ENCODE measurements at places on chromosomes 11 and 22.

DNA sequence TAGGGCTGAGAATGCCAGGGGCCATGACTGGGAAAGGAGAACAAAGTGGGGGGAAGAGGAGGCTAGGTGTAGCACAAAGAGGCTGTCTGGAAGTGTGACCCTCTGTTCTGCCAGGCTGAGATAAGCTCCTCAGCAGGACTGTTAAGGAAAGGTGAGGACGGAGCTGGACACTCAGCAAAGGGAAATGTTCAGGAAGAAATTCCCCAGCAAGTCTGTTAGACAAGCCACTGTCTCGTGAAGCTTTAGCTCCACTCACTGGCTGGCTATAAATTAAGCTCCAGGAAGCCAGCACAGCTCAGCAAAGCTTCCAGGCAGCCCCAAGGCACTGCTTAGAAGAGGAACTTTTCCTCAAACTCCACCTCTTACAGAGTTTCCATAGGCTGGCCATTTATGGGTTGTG is 181.2 kb upstream of the API5 start:
- no peak for DNase-seq

DNA sequence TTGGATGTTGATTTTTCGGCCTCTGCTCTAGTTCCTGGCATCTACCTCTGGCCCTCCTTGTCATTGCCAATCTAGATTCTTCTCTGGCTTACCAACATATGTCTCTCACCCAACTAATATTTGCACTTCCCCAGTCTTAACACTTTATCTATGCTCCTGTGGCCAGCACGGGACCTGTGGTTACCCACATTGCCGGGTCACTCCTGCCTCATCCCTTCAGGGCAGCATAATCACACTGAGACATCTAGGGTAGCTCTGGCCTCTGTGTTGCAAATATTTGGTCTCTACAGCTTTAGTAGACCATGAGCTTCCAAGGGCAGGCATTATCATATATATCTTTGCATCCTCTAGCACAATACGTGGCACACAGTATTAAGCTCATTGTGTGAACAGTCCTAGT is 182.0 kb upstream of the ARHGAP20 start:
- DNase-seq, result no peak

DNA sequence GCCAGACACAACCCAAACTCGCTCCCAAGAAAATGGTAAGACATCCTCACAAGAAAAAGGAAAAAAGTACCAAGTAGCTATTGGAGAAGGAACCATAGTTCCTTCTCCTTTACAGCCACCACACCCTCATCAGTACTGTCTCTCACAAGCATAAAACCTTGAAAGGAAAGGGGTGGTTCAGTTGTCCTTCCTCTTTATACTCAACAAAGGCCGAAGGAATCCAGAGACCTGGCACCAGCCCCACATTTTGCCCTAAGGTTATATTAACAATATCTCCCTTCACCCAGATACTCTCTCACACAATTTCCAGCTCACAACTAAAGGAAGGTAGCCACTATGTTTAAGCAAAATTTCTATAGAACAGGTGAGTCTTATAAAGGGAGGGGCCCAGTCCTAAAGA is 8.5 kb downstream of the FHIP1B start:
- DNase-seq, result no peak

GRCh38 chr11:117616979-117617378 is 180.0 kb downstream of the DSCAML1 start:
- no peak for DNase-seq

GRCh38 chr11:79253280-79253679 is 187.6 kb downstream of the TENM4 start:
- no peak for DNase-seq

GRCh38 chr11:14812757-14813156 is 79.3 kb downstream of the CYP2R1 start:
- DNase-seq, result no peak

DNA sequence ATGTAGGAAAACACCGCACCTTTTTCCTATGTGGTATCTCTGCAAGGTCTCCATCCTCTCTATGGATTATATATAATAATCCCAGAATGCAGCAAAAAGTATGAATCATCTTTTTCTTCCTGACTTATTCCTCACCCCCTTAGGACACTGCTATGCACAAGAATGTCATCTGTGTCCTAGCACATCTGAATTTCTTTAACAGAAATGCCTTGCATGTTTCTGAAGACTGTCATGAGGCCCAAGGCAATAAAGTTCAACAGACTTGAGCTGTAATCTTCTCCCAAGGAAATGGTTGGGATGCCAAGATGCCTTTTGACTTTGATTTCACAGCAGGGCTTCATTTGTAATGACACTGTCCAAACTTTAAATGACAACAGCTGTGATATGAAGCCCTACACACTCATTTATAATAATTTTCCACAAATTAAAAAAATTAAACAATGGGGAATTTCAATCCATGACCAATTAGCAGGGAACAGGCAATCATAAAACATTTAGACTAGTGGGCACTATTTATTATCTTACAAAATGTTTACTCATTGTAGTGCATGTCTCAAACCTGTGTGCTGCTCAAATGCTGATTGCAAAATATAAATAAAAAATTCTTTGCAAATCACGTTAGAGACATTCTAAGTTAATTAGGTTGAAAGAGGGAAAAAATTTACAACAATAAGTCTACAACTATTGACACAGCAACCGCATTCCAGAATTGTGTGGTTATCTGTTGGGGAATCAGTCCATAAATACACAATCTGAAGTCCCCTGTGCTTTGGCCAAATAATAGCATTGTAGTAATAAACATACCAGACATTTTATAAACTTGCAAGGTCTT is 242.3 kb downstream of the SWAP70 start:
- no peak for DNase-seq

DNA sequence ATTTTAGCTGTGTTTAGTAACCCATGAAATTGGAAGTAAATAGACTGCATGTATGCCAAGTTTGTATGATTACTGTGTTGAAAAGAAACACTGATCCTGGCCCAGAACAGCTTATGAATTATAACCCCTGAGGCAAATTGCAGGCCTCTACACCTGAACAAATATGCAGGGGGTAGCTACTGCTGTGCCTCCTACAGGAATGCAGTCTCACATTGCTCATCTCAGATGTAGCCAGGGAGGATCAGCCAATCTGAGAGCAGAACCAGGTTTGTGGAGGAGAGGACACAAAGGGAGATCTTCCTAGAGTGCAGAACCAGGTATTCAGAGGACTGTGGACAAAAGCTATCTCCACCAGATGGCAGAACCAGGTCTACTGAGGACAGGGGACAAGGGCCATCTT is 442.2 kb upstream of the DDI1 start:
- DNase-seq, result no peak

GRCh38 chr22:47022075-47022473 is 259.6 kb downstream of the TBC1D22A start:
- no peak for DNase-seq

DNA sequence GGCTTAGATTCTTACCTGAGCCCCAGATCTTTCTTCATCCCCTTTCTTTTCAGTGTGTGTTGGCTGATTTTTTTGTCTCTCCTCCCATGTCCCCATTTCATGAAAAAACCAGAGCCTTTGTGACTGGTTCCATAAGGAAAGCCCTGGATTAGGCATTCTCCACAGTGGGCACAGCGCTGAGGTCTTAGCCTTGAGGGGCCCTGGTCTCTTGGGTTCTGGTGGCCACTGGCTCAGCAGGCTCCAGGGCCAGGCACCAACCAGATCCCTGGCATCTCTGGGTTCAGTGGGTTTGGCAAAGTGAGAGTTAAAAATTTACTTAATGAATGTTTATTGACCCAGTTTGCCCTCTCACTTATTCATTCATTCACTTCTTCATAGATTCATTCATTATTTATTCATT is 49.5 kb upstream of the ACCSL start:
- DNase-seq, result no peak

DNA sequence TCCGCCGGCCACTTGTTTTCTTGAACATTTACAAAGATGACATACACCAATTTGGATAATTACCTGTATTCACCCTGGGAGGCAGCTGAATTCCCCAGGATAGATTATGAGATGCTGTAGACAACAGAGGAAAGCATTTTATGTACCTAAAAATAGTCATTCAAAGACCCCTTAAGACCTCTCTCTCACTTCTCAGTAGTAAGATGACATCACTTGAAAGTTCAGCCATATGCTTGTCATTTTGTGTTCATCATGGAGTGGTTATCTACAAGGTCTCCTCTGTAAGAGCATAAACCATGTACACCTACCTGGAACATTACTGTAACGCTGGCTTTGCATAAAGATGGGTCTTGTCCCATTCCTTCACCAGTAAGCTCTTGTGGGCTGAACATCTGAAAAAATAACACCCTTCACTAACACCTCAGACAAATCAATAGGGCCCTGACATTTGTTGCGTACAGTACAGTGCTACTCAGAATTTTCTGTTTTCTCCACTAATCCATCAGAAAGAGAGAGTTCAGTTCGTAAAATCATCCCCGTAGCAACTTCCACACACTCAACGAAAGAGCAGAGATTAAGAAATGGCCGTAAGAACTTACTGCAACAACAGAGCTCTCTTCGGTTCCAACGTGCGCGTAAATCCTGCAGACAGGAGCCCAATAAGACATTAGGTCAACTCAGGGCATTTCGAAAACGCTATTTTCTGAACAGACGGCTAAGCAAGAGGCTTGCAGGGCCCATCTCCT is 15.6 kb upstream of the WDR74 start:
- DNase-seq, result no peak

- DNase-seq, result peak; percentile 24
Observed at GRCh38 chr22:30305519-30305905, 16.2 kb upstream of the CASTOR1 start.

- DNase-seq, result no peak
Observed at GRCh38 chr11:2766166-2766565, 66.4 kb upstream of the KCNQ1OT1 start.

DNA sequence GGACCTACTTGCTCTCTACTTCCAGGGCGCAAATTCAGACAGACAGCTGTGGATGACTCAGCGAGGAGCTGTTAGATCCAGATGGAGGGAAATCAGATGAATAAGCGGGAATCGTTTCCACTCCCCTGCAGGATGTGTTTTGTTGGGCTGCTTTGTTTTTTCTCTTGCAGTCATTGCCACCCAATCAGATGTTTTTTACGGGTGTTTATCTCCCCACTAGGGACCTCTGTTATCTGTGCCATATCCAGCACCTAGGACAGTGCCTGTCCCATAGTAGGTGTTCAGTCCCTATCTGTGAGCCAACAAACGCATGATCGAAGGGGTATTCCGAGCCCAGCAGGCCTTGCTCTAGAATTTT is 51.1 kb upstream of the PARVG start:
- DNase-seq, result no peak

- peak; percentile 46 for DNase-seq
Observed at GRCh38 chr11:2990617-2991451, 1.3 kb downstream of the NAP1L4 start.

DNA sequence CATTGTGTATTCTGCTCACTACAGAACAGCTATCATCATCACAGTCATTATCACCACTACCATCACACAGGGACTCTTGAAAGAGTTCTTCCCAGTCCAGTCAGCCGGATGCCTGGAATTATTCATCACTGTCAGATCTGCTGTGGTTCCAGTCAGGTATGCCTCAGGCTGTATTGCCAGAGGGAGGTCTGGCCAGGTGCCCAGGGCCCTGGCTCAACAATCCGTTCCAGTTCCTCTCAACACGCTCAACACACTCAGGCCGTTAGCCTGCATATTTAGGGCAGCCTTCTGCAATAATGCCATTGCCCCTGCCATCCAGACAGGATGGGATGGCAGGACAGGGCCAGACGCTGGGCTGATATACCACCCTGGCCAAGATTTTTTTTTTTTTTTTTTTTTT is 28.6 kb upstream of the RASL10A start:
- no peak for DNase-seq

DNA sequence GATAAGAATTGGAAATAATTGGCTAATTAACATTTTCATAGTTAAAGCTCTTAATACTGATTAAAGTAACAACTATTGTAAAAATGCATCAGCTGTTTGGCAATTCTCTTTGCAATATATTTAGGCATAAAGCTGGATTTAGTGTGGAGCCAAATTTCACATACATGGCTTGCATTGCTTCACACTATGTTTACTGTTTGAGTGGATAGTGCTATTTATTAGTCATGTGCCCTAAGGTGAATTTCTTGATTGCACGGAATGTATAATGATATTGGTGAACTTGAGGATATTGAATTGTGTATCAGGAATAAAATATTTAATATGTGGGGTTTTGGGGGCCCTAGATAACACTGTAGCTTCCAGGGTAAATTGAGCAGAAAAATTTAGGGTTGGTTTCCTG is 100.9 kb downstream of the AASDHPPT start:
- DNase-seq, result no peak

- DNase-seq, result no peak
Observed at GRCh38 chr22:29695129-29695926, 24.5 kb upstream of the CABP7 start.

GRCh38 chr11:130163346-130164220 is 4.0 kb downstream of the ST14 start:
- DNase-seq, result no peak

- DNase-seq, result peak; percentile 20
Observed at GRCh38 chr11:57474017-57474802, 13.9 kb downstream of the RTN4RL2 start.

- no peak for DNase-seq
Observed at GRCh38 chr11:66636411-66636810, 2.1 kb upstream of the RBM4 start.

DNA sequence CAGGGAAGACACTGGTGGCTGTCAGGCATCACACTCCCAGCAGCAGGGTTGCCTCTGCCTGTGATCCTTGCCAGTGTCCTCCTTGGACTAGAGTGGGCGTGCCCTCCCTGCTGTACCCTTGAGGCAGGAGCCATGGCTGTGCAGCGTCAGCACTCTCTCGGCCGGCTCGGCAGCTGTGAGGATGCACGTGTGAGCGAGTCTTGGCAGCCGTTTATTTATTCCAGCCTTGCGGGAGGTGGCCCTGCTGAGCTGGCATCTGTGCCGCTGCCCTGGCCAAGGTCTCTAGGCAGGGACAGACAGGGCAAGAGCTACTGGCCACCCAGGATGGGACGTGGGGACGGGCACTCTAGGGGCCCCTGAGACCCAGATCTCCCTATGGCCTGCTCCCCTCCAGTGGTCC is 33.9 kb downstream of the TSPAN4 start:
- no peak for DNase-seq

- no peak for DNase-seq
Observed at GRCh38 chr11:44926036-44926435, 24.6 kb downstream of the TP53I11 start.

- DNase-seq, result no peak
Observed at GRCh38 chr11:72451831-72452376, 17.6 kb upstream of the CLPB start.

DNA sequence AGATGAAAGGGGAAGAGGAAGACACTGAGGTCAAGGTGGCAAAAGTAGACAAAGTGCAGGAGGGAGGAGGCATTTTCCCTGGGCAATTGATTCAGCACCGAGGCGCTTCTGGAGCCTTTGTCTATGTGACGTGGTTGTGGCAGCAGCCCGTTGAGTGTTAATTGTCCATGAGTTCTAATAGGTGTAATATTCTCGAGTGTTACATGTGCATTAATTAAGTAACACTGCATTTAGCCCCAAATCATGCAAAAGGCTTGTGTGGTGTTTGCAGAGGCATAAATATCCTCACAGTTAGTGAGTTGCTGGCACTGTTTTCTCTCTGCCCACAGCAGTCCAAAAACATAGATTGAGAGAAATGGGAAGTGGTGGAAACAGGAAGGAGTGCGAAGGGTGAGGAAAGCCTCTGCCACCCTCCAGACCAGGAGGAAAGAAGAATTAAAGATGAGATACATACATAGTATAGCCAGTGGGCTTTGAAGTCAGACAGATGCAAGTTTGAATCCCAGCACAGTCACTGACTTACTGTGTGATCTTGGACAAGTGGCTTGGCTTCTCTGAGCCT is 361.2 kb downstream of the MN1 start:
- DNase-seq, result no peak

Measured in stimulated activated CD4-positive, alpha-beta T cell treated with anti-CD3 and anti-CD28 coated beads, Interleukin-4, amount 100 ng/mL, for 1 hour (primary cell).